ENCODE measurements at places on chromosomes 1 and 21.
A peak's percentile ranks its signal among the peaks of the same experiment; 100 is the strongest.

DNA sequence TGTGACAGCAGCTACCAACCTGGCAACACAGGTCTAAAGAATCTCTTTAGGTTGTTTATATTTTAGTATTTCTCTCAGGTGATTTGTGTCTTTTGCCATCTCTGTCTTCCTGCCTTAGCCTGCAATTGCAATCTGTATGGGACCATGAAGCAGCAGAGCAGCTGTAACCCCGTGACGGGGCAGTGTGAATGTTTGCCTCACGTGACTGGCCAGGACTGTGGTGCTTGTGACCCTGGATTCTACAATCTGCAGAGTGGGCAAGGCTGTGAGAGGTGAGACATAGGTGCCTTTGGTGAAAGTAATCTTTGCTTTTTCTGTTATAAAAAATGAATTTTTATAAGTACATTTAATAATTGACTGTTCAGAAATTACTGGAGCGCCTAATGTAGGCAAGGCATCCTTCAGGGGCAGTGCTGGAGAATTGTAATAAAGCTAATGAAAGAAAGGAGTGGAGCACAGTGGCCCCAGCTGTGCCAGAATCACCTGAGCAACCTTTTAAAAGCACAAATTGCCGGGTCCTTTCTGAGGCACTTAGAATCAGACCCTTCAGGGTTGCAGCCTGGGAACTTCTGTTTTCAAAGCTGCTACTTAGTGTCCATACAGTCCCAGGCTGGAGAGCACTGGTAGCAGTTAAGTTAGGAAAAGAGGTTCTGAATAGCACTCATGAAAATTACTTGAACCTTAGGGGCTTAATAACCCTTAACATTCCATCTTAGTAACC, 60.6 kb upstream of the LAMC2 start:
- DNase-seq = no peak

DNA sequence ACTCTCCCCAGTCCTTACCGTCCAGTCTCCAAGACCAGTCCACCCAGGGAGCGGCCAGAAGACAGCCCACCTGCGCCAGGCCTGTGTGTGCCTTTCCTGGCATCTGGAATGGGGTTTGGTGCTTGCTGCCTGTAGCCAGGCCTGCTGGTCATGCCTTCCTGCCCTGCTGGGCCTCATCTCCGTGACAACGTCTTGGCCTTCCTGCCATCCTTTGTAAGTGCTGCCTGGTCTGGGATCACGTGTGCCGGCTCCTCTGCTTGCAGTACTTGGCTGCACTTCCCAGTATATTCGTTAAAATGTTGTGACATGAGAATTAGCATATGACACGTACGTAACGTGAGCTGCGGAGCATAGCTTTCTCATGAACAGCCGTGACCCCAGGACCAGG, 145.3 kb upstream of the COL6A1 start:
- peak; percentile 89 for DNase-seq

DNA sequence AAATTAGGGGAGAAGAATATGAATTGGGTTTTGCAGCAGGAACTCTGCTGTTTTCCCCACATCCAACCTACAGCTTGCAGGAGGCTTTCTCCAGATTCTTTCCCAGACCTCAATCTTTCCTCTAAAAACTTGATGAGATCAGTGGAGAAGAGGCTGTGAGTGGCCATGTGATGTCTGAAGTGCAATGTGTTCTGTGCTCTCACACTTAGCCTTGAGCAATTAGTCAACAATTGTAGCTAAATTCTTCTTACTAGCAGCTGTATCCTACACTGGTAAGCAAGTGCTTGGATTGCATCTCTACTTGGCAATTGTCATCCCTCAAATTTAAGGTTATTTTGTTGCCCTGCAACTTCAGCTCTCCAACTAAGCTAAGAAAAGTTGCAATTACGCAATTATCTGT, 807.3 kb upstream of the RGS18 start:
- DNase-seq = no peak

DNA sequence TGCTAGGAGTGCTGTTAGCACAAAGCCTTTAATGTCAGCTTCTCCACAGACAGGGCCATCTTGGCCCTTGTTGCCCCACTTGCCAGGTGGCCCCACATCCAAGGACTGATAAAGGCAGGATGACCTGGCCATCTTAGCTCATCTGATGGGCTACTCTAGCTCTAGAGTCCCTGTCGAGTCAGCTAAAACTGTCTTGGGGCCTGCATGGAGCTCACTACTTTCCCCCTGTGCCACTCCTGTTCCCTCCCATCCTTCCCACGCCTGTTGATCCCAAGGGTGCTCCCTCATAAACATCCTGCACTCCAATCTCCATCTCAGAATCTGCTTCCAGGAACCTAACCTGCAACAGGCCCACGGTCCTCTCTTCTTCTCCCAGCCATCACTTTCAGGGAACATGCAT, 652 bp upstream of the GPX7 start:
- no peak for DNase-seq

DNA sequence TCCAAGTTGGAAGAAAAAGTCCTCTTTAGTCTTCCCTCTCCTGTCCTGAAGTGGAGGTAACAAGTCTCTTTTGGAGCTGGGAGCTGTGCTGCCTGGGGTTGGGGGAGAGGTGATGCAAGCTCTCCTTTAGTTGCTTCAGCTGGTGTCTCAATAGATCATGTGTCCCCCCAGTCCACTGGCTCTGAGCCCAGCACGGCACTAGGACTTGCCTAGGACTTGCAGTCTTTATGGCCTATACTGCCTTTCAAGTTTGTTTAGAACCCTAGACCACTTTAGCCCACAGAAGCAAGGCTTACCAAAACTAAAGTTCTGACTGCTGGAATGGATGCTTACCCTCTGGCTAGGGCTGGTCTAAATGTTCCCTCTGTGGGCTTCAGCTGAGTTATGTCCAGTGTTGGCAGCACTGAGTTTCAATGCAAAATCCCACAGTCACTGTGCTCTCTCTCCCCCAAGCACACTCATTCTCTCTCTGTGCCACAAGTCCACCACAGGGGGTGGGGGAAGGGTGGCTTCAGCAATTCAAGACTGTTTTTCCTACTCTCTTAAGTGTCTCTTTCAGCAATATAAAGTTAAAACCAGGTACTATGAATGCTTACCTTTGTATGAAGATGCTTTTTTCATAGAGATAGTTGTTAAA, 185.0 kb downstream of the DNAH14 start:
- no peak for DNase-seq

GRCh38 chr1:208272713-208273112, 28.5 kb upstream of the PLXNA2 start:
- no peak for DNase-seq

- DNase-seq = no peak
Observed at GRCh38 chr1:97245682-97246081, 524.1 kb downstream of the PTBP2 start.

DNA sequence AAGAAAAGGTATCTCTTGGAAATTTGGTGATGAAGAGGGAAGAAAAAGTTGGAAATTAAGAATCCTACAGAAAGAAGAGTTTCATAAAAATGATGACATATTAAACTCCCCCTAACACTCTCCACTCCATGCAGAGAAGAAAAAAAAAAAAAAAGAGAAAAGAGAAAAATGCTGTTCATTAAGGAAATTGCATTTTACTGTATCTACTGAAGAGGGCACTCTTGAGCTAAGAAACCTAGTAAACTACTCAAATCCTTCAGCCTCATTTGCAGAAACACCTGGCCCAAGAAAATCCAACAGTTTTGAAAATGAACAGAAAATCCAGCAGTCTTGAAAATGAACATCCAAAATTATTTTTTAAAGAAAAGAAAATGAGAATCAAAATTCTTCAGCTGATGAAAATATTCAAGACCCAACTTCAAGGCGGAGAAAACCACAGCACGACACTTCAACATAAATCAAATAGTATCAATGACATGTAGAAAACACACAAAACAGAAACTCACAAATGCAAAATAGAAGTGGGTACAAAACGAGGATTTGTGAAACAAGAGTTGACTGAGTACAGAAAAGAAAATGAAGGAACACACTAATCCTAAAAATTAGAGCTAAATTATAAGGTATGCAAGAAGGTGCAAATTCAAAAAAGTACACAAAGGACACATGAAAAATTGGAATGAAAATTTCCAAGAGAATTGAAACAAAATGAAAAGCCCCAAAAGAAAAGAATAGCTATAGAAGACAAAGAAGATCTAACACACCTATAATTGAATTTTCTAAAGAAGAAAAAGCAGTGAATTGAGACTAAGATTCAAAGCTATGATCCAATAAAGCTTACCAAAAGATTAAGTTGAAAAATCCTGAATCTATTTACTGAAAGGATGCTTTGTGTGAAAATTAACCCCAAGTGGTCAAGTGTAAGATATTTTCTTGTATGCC, 73.2 kb upstream of the DNAJC6 start:
- peak; percentile 46 for DNase-seq

DNA sequence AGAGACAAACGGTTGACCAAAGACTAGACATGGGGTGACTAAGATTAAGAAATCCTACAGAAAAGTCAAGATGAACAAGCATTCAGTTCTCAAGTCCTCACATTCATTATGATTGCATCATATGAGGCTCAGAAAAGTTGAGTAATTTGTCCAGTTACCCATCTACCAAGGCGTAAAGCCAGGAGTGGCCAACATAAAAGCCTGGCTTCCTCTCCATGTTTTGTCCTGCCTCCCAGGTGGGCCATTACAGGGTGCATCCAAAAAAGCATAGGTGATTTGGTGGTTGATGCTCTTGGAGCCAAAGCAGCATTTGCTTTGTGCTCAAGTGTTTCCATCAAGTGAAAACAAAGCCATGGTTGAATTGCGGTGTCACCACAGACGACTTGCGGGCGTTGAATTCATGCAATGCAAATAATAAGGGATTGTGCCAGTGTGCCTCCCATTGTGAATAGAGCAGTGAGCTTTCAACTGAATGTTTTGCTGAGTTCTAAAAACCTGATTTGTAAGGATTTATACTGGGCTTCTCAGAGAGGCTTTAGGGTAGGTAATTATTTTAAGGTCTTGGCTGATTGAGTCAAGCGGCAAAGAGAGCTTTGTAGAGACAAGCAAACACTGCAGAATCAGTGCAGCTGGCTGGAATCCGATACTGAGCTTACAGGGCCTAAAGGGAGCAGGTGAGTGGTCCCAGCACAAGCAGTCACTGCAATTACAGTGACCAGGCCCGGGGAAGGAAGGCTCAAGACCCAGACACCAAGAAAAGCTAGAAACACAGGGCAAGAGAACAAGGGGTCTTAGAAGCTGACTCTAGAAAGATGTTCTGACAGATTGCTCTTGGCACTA, 54.1 kb downstream of the KCNJ15 start:
- DNase-seq = peak; percentile 86

- no peak for DNase-seq
Observed at GRCh38 chr1:84148758-84149157, 4.7 kb downstream of the PRKACB start.

DNA sequence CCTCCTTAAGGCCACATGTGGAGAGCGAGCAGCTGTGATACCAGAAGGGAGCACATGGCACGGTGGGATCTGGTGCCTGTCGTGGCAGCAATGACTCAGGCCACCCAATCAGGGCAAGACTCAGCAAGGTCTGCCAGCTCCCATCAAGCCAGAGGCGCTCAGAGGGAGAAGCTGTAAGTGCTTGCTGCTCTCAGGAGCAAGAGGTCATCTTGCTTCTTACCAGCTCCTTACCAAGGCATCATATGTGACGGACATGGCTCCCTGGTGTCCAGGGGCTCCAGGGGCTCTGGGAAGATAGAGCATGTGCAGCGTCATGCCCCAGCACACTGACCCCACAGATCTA, 72.9 kb downstream of the ITPKB start:
- DNase-seq = no peak

- DNase-seq = no peak
Observed at GRCh38 chr1:159250638-159251216, 46.1 kb downstream of the ACKR1 start.

DNA sequence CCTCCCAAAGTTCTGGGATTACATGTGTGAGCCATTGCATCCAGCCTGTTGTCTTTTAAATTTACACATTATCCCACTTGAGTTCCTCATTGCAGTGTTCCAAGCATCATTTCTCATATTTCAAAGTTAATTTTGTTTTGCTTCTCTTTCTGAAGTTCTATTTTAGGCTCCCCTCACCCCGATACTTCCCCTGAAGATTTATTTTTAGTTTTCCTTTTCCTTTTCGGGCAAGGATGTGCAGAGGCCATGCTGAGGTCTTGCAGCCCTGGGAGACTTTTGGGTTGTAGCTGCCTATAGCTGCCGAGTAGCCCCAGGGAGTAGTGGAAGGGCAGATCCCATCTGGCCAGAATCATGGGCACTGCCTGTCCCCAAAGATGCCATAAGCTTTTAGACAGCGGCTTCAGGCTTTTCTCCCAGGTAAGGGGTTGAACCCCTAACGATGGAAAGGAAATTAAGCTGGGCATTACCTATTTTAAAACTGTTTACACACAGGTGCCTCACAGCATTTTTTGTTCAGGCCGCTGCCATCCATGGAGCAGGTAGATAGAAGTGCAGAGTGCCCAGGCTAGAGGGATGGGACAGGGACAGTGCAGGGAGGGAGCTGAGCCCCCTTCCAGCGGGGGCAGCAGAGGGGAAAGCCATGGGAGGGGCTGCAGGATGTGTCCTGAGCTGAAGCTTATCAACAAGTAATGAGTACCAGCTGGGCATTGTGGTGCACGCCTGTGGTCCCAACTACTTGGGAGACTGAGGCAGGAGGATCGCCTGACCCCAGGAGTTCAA, 15.9 kb downstream of the PSEN2 start:
- DNase-seq = no peak

GRCh38 chr1:200590001-200590400, 30.6 kb downstream of the KIF14 start:
- peak; percentile 4 for DNase-seq

GRCh38 chr1:58158506-58159433, 387.8 kb downstream of the OMA1 start:
- DNase-seq = no peak

- DNase-seq = no peak
Observed at GRCh38 chr1:169005776-169006175, 100.7 kb upstream of the ATP1B1 start.

DNA sequence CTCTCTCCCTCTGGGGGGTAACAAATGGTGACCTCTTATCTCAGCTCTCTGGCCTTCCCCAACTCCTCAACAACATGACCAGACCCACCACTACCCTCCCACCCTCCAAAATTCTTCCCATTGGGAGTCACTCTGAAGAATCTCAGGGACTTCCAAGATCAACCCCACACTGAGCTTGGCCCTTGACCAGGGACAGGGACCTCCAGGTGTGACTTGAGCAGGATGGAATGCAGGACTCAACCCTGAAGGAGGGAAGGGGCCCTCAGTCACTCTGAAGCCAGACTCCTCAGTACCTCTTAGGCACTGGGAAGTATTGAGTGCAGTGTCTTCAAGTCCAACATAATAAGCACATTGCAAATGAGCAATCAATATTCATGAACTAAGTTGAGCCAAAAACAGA, 1.9 kb downstream of the CASQ1 start:
- no peak for DNase-seq

DNA sequence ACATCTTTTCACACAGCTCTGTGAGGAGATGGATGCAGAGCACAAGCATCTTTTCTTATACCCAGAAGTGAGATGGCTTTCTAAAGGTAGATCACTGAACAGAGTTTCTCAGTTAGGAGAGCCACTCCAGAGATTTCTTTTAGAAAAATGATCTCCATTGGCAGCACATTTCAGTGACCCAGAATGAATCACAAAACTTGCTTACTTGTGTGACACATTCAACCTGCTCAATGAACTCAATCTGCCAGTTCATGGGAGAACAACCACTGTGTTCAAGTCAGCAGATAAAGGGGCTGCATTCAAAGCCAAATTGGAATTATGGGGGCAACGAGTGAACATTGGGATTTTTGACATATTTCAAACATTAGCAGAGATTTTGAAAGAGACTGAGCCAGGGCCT, 78.3 kb downstream of the UCHL5 start:
- DNase-seq = no peak

GRCh38 chr1:200628223-200628881, 7.8 kb upstream of the KIF14 start:
- no peak for DNase-seq
